ENCODE measurements at places on chromosomes 1 and 21. TPM values are rescaled to one million over a fixed set of nuclear protein-coding genes. Genes with fewer than 3 reads are reported as not detected.
A peak's percentile ranks its signal among the peaks of the same experiment; 100 is the strongest.

DNA sequence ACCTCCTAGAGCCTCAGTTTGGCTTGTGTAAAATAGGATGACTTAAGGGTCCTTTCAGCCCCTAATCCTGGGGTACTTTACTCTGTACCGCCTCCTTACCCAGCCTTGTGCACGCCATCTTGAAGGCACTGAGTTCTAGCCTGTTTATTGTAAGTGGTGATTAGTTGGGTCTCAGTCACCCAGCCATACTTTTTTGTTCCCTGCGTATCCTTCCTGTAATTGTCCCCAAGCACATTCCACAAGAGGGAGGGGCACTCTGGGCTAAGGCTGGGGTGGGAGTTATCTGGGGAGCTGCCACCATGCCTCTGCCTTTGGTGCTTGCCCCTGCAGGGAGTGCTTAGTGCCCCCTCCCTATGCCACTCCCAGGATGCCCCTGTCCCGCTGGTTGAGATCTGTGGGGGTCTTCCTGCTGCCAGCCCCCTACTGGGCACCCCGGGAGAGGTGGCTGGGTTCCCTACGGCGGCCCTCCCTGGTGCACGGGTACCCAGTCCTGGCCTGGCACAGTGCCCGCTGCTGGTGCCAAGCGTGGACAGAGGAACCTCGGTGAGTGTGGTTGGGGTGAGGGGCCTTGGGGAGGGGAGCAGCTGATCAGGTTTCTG lies 856 bp downstream of the FDPS start:
- peak; percentile 57 for DNase-seq

- DNase-seq, result no peak
Observed at GRCh38 chr1:67332653-67333529, 25.2 kb downstream of the IL12RB2 start.

ADAM15 gene
- 58.5 TPM for total RNA-seq

- DNase-seq, result no peak
Observed at GRCh38 chr1:201285846-201286245, 2.5 kb downstream of the PKP1 start.

TMEM50A gene
- 111 TPM for total RNA-seq

DNA sequence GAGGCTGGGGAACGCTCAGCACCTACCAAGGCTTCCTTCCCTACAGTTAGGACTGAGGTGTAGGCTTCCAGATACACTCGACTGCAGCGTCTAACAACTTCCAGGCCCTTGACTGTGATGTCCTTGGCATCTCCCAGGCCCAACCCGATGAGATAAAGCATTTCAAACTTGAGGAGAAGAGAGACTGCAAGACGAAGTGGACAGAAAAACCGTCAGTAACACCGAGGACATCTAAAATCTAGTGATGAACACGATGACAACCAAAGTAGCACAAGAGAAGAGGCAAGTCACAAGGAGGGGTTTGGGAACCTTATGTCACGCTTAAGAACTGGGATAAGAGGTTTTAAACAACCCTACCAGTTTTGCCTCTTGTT lies 314 bp downstream of the DPH5 start:
- DNase-seq, result no peak

- no peak for DNase-seq
Observed at GRCh38 chr1:18631496-18632217, 1.0 kb downstream of the PAX7 start.

MIXL1 gene
- 0.50 TPM for total RNA-seq

GRCh38 chr1:202184750-202185460 lies 8.7 kb upstream of the LGR6 start:
- DNase-seq, result peak; percentile 70

GUCA2B gene
- not detected for total RNA-seq

GRCh38 chr1:1407636-1408318 lies 684 bp upstream of the MRPL20 start:
- no peak for DNase-seq

GRCh38 chr1:220879076-220879508 lies at the start of gene HLX:
Gene HLX (plus strand): TSS chr1:220879443. CDS start chr1:220879858, 415 bp downstream.
- DNase-seq, result no peak

ADGRL4 gene
- total RNA-seq, result 13.4 TPM

GRCh38 chr1:86062453-86062852 lies 94.1 kb downstream of the COL24A1 start:
- DNase-seq, result no peak

GRCh38 chr1:147750618-147751217 lies 9.7 kb downstream of the GJA5 start:
- DNase-seq, result no peak
